Endothelial cell (in vitro differentiated cells): ENCODE measurements at places on chromosomes 5 and 9.

GRCh38 chr9:11092974-11093373, 480.2 kb upstream of the PTPRD start:
- H3K4me1 ChIP-seq = peaks cover 4% of the 10 kb centered on the region
- H3K4me3 ChIP-seq = no peak overlapping the region
- no peaks in the 10 kb centered on the region for H3K36me3 ChIP-seq

GRCh38 chr9:83620841-83621636, 1.9 kb upstream of the IDNK start:
- peaks cover 2% of the 10 kb centered on the region for H3K27me3 ChIP-seq
- no peaks in the 10 kb centered on the region for H3K36me3 ChIP-seq
- H3K4me1 ChIP-seq = peaks cover 16% of the 10 kb centered on the region

GRCh38 chr9:3569529-3569928, 43.7 kb upstream of the RFX3 start:
- H3K4me3 ChIP-seq = no peak overlapping the region
- peaks cover 3% of the 10 kb centered on the region for H3K4me1 ChIP-seq
- no peak overlapping the region for H3K27ac ChIP-seq
- no peak for DNase-seq
- H3K27me3 ChIP-seq = no peaks in the 10 kb centered on the region

GRCh38 chr5:111083323-111083722, 8.8 kb upstream of the WDR36 start:
- no peaks in the 10 kb centered on the region for H3K27me3 ChIP-seq
- H3K4me1 ChIP-seq = peaks cover 6% of the 10 kb centered on the region
- no peaks in the 10 kb centered on the region for H3K36me3 ChIP-seq
- DNase-seq = no peak
- H3K27ac ChIP-seq = no peak overlapping the region

GRCh38 chr5:87079219-87079618, 188.5 kb upstream of the RASA1 start:
- H3K4me3 ChIP-seq = no peak overlapping the region
- DNase-seq = no peak
